IMR-90 (cell line): ENCODE measurements at places on chromosomes 7 and 10. TPM values are rescaled to one million over a fixed set of nuclear protein-coding genes. Genes with fewer than 3 reads are reported as not detected.

DNA sequence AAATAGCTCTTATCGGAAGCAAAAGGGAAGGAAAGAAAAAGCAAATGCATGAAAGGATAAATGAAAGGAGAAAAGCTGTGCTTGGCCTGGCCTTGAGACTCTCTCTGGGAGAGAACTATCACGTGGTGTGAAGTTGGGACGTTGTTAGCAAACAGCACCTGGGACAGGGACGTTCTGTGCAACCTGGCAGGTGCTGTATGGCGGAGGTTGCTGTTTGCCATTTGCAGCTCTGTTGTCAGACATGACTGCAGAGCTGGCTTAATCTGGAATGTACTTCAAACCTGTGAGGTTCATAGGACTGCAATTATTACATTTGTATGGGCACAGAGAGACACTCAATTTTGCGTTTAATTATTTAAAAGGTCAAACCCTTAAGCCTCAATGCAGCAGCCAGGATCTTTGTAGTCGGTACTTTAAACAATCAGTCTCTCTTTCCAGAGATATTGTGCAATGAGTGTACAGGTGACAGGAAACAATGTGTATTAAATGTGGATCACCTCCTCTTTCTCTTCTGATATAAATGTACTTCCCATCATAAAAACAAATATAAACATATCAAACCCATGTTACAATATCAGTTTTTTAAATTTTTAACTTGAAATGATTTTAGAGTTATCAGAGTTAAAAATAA, 800.5 kb upstream of the KCND2 start:
- DNase-seq: no peak

DNA sequence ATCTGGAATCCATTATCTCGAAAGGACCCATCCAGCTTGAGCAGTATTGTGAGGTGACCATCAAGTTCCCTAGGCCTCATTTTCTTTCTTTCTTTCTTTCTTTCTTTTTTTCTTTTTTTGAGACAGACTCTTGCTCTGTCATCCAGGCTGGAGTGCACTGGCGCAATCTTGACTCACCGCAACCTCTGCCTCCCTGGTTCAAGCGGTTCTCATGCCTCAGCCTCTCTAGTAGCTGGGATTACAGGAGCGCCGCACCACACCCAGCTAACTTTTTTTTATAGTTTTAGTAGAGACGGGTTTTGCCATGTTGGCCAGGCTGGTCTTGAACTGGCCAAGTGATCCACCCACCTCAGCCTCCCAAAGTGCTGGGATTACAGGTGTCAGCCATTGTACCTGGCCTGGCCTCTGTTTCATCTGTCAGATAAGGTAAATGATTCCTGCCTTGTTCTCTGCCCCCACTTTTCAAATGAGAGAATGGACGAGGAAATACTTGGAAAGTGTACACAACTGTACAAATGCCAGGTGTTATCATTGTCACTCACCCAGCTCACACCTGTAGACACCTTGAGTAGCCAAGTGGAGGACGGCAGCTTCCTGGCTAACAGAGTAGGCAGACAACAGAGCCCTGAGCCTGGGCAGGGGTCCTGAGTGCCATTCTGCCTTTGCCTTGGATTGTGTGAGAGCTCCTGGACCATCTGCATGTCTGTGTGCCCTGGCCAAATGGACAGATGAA, 54.1 kb downstream of the HK1 start:
- DNase-seq: no peak

- DNase-seq: no peak
Observed at GRCh38 chr7:72292794-72293193, 119.3 kb downstream of the CALN1 start.

DNA sequence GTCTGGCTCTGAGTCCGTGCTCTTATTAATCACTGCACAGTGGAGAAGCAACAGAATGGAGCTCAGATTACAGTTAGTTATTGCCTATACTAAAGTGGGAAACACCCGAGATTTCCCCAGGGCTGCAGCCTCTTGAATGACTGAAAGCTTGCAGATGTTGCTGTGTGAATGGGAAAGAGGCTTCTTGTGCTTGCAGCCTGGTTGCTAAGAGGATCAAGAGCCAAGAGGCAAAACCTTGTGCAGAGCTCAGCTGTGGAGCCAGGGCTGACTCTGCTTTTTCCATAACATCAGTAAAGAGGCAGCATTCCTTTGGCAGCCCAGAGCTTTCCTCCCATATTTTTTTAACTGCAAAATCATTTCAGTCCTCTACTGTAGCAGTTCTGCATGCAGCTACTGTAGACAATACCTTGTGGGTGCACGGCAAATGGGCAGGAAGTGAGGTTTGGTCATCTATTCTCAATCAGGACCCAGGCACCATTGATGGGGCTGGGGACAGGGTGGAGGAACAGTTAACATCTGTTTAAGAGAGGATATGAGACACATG, 86.5 kb downstream of the RALA start:
- peak; percentile 91 for DNase-seq

- DNase-seq: no peak
Observed at GRCh38 chr7:157667261-157667660, 330.5 kb downstream of the DNAJB6 start.

DNA sequence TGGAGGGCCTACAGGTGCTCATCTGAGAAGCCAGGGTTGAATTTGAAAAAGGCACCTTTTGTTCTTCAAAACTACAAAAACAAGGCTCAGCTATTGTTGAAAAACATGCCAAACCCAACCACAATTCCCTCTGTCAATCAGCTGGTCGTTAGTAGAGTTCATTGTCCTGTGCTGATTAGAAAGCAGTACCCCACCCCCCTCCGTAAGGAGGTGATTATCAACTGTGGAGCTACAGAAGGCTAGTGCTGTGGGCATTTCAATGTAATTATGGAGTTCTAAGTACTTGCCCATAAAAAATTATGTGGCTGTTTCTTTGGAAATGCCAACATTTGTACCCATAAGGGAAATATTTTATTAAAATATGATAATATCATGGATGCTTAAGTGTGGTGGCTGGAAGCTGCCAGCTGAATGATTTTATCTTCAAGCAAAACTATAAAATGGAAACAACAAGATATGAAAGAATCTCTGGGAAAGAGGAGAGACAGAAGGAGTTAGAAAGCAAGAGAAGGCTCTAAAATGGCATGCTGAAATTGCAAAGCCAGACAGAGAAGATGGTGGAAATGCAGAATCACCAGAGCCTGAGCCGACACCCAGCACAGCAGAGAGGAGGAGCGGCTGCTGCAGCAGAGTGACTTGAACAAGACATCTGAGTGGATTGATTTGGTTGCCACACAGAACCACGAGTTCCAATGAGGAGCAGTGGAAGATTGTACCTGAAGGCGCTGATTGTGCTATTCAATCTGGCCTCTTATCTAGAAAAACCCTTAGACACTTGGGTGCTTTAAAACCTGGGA, 179.5 kb upstream of the LRGUK start:
- no peak for DNase-seq

GRCh38 chr7:25652366-25652765, 424.1 kb upstream of the NPVF start:
- no peak for DNase-seq

GRCh38 chr10:126551202-126551601, 119.3 kb downstream of the C10orf90 start:
- no peak for DNase-seq

DNA sequence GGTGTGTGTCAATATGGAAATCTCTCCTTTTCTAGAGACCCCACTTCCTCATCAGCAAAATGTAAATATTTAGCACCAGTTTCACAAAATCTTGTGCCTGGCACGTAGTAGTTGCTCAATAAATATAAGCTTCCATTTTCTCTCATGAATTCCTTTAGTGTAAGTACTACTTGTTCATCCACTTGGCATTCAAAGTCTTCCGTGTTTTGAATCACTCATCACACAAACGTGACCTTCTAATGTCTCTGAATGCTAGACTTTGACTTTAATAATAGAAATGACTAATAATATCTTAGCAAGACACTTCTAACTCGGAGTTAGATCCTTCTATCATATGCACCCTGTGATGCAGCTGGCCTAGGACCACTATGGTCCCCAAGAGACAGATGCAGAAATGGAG, 168.7 kb upstream of the ZNF32 start:
- peak; percentile 89 for DNase-seq

GRCh38 chr7:102404005-102404861, 8.1 kb downstream of the PRKRIP1 start:
- peak; percentile 47 for DNase-seq

DNA sequence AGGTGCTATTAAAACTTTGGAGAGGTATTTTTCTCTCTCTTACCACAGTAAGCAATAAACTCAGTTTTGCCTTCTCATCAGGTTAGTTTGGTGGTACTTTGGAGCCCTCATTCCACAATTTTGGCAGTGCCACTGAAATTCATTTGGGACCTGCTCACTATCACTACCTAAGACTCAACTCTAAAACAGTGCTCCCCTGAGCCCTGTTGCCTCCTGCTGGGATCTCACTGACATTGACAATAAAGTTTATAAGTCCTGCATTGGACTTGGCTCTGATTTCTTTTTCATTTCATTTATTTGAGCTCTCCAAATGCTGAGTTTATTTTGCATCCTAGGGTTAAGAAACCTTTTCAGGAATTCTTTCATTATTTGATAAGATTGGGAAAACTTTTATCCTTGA, 130.8 kb upstream of the HPS1 start:
- no peak for DNase-seq

DNA sequence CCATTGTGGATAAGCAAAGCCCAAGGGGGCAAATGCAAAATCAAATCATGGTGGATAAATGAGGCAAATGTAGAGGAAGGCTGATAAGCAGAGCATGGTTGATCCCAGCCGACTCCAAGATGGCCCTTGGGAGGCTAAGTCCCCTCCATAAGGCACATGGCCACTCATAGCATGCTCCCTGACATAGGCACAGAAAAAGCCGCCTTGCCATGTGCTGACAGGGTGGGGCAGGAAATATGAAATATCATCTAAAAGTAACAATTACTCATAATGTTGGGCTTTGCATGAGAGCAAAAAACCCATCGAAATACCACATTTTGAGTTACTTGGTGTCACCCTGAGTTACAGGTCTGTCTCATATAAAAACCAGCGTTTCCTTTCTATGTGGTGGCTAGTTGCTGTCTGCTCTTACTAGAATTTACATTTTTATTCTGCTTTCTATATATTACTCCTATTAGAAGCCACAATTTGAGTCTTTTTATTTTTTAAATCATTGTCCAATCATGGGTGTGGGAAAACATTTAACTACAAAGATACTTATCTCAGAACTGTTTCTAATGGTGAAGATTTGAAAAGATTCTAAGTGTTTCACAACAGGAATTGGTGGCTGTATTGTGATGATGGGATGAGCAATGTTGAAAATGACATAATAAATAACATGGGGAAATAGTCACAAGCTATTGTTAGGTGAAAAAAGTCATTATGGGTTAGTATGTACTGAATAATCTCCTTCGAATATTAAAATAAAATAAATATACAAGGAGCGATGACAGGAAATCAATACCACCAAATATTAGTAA, 102.7 kb downstream of the CUBN start:
- DNase-seq: peak; percentile 32

DNA sequence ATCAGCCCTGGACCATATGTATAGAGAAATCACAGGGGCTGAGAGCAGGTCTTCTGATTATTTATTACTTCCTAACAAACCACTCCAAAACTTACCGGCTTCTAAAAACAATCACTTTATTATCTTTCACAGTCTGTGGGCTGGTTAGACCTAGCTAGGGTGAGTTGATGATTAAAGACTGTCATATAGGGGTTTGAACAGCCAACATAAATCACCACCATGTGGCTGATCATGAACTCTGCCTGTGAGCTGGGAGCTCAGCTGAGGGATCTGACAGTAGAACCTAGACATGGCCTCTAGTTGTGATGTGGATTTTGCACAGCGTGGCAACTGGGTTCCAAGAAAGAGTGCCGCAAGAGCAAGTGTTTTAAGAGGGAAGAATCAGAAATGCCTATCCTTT, 305.4 kb downstream of the CSTF2T start:
- no peak for DNase-seq

DNA sequence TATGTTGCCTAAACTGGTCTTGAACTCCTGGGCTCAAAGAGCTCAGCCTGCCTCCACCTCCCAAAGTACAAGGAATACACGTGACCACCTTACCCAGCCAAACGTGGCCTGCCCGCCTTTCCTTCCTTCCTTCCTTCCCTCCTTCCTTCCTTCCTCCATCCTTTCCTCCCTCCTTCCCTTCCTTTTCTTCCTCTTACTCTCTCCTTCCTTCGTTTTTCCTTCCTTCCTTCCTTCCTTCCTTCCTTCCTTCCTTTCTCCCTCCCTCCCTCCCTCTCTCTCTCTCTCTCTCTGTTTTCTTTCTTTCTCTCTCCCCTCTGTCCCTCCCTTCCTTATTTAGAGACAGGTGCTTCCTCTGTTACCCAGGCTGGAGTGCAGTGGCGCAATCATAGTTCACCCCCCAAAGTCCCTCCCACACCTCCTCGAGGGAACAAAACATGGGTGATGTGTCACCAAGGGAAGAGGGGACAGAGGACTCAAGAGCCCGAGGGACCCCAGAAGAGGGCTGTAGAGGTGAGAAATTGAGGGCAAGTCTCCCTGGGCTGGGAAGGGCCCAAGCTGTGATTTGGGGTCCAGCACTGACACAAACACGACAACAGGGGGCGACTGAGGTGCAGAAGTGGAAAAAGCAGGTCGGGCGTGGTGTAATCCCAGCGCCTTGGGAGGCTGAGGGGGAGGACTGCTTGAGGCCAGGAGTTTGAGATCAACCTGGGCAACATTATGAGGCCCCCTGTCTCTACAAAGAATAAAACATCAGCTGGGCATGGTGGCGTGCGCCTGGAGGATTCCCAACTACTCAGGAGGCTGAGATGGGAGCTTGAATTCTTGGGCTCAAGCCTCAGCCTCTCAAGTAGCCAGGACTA, 28.1 kb downstream of the EPHB4 start:
- peak; percentile 52 for DNase-seq

GRCh38 chr10:71635251-71635866, 84.2 kb downstream of the C10orf105 start:
- DNase-seq: no peak

GRCh38 chr10:61760943-61761824, 98.5 kb downstream of the CABCOCO1 start:
- peak; percentile 87 for DNase-seq

DNA sequence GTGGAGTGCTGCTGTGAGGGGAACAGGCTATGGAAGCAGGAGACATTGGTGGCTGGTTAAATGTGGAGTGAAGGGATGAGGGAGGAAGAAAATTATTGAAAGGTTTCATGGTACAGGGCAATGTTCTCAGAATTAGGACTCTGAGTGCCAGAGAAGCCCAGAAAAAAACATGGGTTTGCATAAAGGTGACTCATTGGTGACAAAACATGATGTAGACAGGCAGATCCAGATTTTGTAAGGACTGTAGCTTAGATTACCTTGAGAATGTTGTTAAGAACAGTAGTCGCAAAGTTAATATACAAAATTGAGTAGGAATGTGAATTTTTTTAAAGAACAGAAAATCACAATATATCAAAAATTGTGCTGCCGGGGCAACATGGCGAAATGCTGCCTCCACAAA, 134.9 kb upstream of the ZNF438 start:
- peak; percentile 28 for DNase-seq

Gene C7orf57
- total RNA-seq: not detected in 2 replicates

Gene CAV1
- total RNA-seq: 1,496 and 1,592 TPM in 2 replicates

Gene CYP3A4
- not detected in 2 replicates for total RNA-seq

Gene CFAP43
- total RNA-seq: under 0.01 TPM in 1 of 2 replicates, not detected in the other

Gene LIPM
- not detected in 2 replicates for total RNA-seq

Gene STEAP2
- 3.9 and 4.2 TPM in 2 replicates for total RNA-seq

Gene EPO
- total RNA-seq: not detected in 2 replicates

Gene SPDYE2
- total RNA-seq: not detected in 2 replicates
